Ovary (tissue), 10 donors: ENCODE measurements at places on chromosomes 16 and 17. TPM values are rescaled to one million over a fixed set of nuclear protein-coding genes. Genes with fewer than 3 reads are reported as not detected.
A peak's percentile ranks its signal among the peaks of the same experiment; 100 is the strongest.

The OR3A2 gene
- total RNA-seq = 0.69 TPM

The APOBR gene
- 0.80 TPM for total RNA-seq

The ZNF205 gene
- total RNA-seq = 16.3 TPM

DNA sequence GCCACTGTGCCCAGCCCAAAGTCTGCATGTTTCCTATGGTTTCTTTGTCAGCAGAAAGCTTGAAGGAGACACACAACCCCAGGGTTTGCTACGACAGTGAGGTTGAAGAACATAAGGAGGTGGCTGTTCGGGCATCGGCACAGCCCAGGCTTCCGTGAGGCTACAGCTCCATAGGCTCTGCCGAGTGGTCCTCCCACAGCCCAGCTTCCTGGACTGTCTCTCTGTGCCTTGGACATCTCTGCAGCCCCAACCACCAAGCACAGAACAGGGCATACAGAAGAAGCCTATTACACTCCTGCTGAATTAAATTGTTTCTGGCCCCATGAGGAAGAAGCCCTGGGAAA, 3.2 kb upstream of the HAP1 start:
- H3K4me3 ChIP-seq = no peak overlapping the region
- H3K4me1 ChIP-seq = peaks cover 4% of the 10 kb centered on the region
- H3K36me3 ChIP-seq = no peaks in the 10 kb centered on the region
- DNase-seq = no peak
- H3K27ac ChIP-seq = no peak overlapping the region

DNA sequence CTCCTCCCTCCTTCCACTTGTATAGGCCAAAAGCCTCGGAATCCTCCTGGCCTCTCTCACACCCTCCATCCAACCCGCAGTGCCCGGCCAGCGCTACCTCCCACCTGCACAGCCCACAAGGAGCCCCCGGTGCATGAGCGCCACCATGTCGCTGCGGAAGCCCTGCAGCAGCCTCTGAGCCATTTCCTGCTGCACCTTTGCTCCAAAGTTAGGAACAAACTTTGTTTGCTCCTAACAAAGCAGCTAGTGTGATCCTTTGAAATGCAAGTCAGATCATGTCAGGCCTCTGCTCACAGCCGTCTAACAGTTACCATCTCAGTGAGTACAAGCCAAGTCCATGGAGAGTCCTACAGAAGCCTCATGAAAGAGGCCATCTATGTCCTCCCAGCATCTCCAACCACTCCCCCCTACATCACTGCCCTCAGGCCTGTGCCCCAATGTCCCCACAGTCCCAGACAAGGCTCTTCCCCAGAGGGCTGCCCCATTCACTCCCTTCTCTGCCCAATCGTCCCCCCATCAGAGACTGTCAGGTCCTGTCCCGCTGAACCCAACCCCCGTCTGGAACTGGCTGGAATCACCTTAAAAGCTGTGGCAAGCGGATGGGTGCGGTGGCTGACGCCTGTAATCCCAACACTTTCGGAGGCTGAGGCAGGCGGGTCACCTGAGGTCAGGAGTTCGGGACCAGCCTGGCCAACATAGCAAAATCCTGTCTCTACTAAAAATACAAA, 7.5 kb downstream of the DCAKD start:
- H3K4me1 ChIP-seq = peaks cover 16% of the 10 kb centered on the region
- H3K36me3 ChIP-seq = no peaks in the 10 kb centered on the region
- no peak overlapping the region for H3K4me3 ChIP-seq
- DNase-seq = no peak
- no peaks in the 10 kb centered on the region for H3K27me3 ChIP-seq
- H3K27ac ChIP-seq = no peak overlapping the region

GRCh38 chr16:83933885-83934683, 19.0 kb upstream of the OSGIN1 start:
- no peaks in the 10 kb centered on the region for H3K27me3 ChIP-seq
- no peak overlapping the region for H3K27ac ChIP-seq
- H3K36me3 ChIP-seq = no peaks in the 10 kb centered on the region
- H3K4me3 ChIP-seq = no peak overlapping the region
- no peak for DNase-seq

GRCh38 chr16:28293601-28293960, 1.3 kb downstream of the SBK1 start:
- H3K4me3 ChIP-seq = no peak overlapping the region
- DNase-seq = no peak
- no peak overlapping the region for H3K27ac ChIP-seq
- H3K4me1 ChIP-seq = peaks cover 7% of the 10 kb centered on the region

DNA sequence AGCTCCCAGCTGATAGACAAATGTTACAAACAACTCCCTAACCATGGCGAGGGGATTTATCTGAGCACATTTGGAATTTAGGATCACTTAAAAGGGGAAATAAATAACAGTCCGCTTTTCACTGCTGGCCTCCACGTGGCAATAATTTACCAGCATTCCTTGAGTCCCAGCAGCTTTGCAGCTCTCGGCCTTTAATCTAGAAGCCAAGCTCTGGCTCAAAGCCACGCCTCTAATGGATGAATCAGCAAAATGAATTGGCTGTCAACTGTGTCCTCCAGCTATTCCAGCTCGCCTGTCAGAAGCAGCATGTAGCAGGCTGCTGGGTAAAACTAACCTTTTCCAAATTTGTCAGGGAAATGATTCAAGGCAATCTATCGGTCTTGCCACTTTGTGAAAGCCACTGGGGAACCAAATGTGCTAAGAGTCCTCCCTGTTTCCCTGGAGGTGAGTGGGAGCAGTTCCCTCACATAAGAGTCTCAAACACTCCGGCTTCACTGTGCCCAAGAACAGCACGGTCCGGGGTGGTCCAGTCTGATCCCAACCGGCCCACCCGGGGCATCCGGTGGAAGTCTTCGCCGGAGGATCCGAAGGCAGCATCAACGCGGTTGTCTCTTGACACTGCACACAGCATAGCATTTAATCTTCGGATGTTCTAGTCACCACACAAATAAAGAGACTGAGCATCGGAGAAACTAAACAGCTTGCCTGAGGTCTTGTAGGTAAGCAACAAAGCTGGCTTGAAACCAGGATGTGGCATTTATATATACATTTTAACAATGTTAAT, 143.3 kb downstream of the PARN start:
- H3K27me3 ChIP-seq = no peaks in the 10 kb centered on the region
- H3K27ac ChIP-seq = peak overlapping the region; percentile 17
- no peaks in the 10 kb centered on the region for H3K36me3 ChIP-seq
- H3K4me1 ChIP-seq = peaks cover 4% of the 10 kb centered on the region

DNA sequence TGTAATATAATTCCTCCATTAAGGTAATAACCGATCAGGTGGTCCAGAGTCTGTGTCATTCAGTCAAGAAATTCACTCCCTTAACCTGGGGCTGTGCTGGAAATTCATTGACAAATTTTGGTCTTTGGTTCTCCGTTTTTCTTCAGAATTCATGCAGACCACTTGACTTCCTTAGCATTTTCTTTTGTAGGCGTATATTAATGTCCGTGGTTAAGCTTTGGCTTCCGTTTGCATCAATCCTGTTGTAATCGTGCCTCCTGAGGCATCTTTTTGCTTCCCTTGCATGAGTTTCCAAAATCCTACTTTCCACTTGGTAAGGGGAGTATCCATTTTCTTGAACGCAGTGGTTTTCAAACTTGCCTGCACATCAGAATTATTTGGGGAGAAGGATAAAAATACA, 9.0 kb downstream of the LRRC37B start:
- no peak overlapping the region for H3K27ac ChIP-seq
- H3K27me3 ChIP-seq = no peaks in the 10 kb centered on the region
- H3K4me3 ChIP-seq = no peak overlapping the region
- no peak for DNase-seq

DNA sequence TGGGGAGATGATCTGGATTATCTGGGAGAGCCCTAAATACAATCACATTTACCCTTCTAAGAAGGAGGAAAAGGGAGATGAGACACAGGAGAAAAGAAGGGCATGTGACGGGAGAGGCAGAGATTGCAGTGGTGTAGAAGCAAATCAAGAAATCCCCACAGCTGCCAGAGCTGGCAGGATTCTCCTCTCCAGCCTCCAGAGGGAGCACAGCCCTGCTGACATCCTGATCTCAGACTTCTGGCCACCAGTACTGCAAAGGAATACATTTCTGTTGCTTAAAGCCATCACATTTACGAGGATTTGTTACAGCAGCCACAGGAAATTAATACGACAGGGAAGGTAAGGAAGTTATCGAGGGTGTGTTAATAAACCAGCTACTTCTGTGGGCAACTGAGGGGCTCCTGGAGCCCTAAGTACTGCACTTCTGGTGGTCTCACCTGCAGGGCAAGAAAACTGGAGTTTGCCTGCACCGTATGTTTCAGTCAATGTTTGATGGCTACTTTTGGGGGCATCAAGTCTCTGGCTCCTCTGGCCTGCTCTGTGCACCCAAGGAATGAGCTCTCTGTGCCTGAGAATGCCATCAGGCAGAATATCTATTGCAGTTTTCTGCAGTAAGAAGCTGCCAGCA, 22.9 kb upstream of the CDH13 start:
- H3K36me3 ChIP-seq = no peaks in the 10 kb centered on the region
- H3K27me3 ChIP-seq = no peaks in the 10 kb centered on the region
- no peak overlapping the region for H3K27ac ChIP-seq
- DNase-seq = no peak
- no peak overlapping the region for H3K4me3 ChIP-seq
- no peaks in the 10 kb centered on the region for H3K4me1 ChIP-seq

DNA sequence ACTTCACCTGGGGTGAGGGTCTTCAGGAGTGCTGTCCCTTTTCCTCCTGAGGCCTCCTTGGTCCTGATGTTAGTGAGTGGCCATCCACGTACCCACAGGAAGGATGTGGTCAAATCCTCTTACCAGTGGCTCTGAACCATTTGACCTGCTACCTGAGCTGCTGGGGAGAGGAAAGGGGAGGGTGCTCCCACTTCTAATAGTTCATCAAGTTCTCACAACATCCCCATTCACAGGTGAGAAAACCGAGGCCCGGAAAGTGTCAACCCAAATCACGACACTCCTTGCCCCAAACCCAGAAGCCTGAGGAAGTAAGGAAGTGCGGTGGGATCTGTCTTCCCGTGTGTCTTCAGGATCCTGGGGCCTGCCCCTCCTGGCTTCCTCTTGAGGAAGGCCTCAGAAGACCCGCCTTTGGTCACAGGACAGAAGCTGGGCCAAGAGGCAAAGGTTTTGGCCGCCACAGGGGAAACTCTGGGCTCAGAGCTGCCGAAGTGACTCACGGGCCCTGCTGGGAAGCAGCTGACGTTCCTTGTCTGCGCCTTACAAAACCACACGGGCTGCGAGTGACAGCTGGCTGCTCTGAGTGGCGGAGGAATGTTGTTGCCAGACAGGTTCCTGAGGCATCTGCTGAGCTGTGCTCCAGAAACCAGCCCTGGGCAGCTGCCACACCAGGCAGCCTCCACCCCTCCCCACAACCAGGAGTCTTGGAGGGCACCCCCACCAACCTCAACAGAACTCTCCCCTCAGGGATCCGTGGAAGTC, 13.9 kb upstream of the KIFC3 start:
- H3K27me3 ChIP-seq = no peaks in the 10 kb centered on the region
- DNase-seq = peak; percentile 60
- no peaks in the 10 kb centered on the region for H3K4me1 ChIP-seq

DNA sequence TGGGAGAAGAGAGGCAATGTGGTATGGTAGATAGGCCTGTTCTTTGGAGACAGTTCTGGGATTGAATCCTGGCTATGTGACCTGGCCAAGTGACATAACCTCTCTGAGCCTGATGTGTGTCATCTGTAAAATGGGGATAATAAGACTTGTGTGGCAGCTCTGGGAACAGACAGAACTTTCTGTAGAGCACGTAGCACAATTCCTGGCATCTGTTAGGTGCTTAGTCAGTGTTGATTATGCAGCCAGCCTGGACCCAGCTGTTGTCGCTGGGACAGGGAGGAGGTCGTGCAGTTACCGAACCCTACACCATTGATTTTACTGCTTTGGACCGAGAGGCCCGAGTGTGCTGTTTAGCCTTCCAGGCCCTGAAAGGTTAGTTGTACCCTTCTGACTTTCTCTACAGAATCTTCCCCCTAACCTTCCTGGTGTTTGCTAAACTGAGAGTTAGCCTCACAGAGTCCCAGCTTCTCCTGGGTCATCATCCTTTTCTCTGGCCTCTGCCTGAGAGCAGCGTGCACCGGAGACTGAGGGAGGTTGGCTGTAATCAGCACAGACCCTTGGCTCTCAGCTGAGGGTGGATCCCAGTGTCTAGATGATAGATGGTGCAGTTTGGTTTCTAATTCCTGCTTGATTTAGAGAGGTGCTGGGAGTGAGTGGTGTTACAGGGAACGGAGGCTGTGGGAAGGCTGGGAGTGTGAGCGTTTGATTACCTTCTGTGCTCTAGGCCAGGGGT, 31.9 kb downstream of the MSI2 start:
- no peaks in the 10 kb centered on the region for H3K36me3 ChIP-seq
- H3K4me3 ChIP-seq = no peak overlapping the region
- H3K27me3 ChIP-seq = no peaks in the 10 kb centered on the region
- DNase-seq = peak; percentile 53
- H3K4me1 ChIP-seq = peaks cover 41% of the 10 kb centered on the region

DNA sequence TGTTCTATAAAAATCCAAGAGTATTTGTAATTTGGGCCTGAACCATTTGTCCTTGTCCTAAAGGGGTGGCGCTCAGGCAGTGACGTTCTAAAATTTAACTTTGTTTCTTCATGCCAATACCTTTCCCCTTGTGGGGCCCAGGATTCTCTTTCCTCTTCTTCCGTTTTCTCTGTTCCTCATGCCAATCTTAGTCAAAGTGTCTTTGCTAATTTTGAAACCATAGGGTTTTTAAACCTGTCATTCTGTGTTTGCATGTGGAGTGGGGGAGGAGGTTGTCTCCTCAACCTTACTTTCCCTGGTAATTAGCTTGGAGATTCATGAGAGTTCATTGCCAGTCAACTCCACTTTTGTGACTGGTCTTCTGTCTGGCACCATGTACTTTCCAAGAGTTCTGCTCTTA, 337.1 kb downstream of the MAF start:
- no peaks in the 10 kb centered on the region for H3K27me3 ChIP-seq
- H3K36me3 ChIP-seq = no peaks in the 10 kb centered on the region
- peaks cover 1% of the 10 kb centered on the region for H3K4me1 ChIP-seq
- H3K4me3 ChIP-seq = no peak overlapping the region
- no peak for DNase-seq
- no peak overlapping the region for H3K27ac ChIP-seq

DNA sequence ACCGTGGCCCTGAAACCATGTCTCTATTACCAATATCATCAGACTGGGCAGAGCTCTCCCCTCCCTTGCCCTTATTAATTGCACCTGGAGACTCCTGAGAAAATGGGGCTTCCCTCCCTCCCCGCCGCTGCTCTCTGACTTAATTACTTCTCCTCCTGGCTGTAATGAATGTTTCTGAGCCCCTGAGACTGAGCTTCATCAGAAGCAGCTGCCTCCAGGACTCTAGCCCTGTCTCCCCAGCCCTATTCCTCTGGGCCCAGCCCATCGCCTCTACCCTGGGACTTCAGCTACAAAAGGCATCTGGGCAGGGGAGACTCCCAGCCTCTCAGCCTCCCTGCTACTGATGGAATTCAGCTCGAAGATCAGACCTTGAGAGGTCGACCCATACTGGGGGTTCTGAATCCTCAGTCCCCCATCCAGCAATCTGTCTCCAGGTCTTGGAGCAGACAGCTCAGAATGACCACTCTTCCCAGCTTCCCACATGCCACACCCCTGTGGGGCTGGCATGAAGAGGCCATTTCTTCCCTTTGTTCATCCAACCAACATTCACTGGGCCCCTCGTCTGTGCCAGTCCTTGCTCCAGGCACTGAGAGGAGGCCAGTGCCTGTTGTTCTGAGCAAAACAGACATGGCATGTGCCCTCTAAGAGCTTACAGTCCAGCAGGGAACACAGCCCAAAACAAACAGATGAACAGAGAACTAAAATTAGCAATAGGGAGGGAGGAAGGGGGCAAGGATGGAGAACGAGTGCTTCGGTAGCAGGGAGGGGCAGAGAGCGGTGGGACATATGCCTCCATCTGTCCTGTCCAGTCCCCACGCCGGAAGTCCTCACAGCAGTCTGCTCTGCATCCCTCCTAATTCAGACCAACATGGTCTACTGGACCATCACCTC, 17.0 kb upstream of the NAGS start:
- H3K27me3 ChIP-seq = no peaks in the 10 kb centered on the region
- peaks cover 2% of the 10 kb centered on the region for H3K4me1 ChIP-seq
- DNase-seq = no peak
- no peak overlapping the region for H3K27ac ChIP-seq
